Activated CD8-positive, alpha-beta T cell treated with anti-CD3 and anti-CD28 coated beads for 36 hours (primary cell): ENCODE measurements at places on chromosomes 4 and X. TPM values are rescaled to one million over a fixed set of nuclear protein-coding genes. Genes with fewer than 3 reads are reported as not detected.

FAM193A gene
- 22.9 TPM for total RNA-seq

CDKL5 gene
- total RNA-seq, result 1.1 TPM

EBP gene
- total RNA-seq, result 159 TPM

GPR119 gene
- not detected for total RNA-seq

VCX3B gene
- not detected for total RNA-seq

TLR10 gene
- 0.22 TPM for total RNA-seq

- DNase-seq, result peak; percentile 72
These were observed 3.1 kb upstream of the NR3C2 start for GRCh38 chr4:148445071-148445859.

DNA sequence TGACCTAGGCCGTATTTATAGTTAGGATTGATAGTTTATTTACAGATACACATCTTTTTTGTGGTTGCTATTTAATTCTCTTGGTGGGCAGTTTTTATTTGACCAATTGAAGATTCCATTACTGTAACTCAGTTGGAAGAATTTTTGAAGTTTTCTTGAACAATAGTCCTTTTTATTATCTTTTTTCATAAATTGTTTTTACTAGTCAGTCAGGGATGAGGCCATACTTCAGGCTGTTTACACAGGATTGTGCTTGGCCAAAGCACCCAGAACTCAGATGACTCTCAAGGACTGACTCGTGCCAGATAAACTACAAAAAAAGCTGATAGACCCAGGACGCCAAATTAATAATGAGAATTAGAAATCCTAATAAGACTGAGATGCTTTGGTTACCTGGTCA is 7.0 kb downstream of the HERC3 start:
- no peak for DNase-seq

- no peak for DNase-seq
These were observed 32.1 kb upstream of the MAGEA8 start for GRCh38 chrX:149848855-149849254.

- no peak for DNase-seq
These were observed 108.5 kb upstream of the PCDH18 start for GRCh38 chr4:137640838-137641158.

DNA sequence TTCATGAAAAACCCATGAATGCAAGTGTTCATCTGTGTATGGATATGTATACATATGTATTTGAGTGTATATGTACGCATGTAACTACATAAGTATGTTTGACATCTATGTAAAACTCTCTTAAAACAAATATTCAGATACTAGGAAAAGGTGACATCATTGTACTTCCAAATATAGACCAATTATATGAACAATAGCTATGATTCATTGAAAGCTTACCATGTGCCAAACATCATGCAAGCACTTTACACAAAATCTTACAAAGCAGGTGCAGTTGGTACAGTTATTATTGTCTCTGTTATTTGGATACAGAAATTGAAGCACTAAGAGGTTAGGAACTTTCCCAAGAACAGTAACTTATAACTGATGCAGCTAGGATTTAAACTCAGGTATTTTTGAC is 21.4 kb downstream of the MAGEB17 start:
- no peak for DNase-seq

- no peak for DNase-seq
These were observed 265.4 kb upstream of the SLC7A11 start for GRCh38 chr4:138507522-138507921.

- DNase-seq, result no peak
These were observed 186.6 kb upstream of the MAOA start for GRCh38 chrX:43469391-43470054.

GRCh38 chr4:145525291-145525740 is 43.7 kb downstream of the SMAD1 start:
- no peak for DNase-seq

- no peak for DNase-seq
These were observed 62.6 kb upstream of the CLNK start for GRCh38 chr4:10747186-10747585.
